Left renal pelvis (tissue), 4 donors: ENCODE measurements at places on chromosomes 11 and 22.

GRCh38 chr11:114243461-114244372 is 52.5 kb upstream of the NNMT start:
- DNase-seq = no peak

GRCh38 chr11:10990637-10991193 is 132.9 kb upstream of the ZBED5 start:
- DNase-seq = no peak

DNA sequence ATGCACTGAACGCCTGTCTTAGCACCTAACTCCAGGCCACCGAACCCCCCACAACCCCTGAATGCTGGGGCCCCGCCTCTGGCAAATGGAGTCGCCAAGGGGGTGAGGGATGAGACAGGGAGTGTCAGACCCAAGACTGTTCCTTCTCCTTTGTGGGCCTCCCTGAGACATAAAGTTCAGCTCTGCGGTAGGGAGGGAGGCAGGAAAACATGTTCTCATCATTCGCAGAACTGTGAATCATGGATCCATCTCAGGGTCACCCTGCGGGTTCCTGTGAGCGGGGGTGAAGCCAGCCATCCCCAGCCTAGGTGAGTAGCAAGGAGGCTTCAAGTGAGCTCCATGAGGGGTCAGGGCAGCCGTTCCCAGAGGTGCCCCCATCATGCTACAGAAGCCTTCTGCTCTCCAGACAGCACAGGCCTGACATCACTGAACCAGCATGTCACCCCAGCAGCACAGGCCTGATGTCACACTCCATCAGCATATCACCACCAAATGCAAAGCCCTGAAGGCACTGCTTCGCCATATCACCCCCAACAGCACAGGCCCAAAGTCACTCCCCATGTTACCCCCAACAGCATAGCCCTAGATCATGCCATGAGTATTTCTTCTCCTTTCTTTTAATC is 27.2 kb downstream of the TMPRSS6 start:
- no peak for DNase-seq

DNA sequence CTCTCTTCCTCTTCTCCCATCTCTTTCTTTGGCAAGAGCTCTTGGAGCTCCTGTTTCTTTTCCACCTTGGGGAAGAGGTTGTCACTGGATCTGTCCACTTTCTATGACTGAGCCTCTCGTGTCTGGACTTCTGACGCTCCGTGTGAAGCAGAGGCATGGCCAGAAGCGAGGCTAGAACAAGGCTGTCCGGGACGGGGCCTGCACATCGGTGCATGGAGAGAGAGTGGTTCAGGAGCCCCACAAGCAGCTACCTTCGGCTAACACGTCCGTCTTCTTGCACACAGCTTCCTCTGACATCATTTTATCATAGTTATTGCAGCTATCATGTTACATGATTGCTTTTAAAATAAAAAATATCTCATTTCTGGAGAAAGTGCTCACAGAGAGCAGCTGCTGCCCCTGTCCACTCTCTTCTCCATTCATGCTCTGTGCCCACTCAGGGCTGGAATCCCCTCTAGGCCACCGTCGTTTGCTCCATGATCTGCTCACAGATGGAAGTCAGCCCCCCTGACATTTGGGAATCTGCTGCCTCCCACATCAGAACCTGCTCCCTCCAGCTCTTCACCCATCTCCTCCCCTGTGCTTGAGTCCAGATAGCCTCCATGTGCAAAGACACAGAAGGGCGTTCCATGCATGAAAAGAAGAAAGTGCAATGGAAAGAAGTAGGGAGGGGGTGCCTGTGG is 308.4 kb downstream of the NTM start:
- no peak for DNase-seq

DNA sequence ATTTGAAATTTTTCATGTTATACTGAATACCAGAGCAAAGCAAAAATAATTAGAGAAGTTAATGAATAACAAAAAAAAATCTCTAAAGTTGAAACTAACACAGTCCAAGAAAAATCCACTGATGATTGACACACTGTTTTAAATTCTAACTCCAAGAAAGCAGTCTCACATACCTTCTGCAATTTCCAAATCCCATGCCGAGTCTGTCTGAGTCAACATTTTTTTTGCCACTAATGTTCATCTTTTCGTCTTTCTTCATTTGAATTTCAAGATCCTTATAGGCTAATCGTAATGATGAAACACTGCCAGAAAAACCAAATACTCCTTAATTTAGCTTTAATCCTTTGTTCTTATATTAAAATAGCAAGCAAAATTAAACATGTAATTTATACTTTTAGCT is 39.5 kb downstream of the ARFGAP3 start:
- no peak for DNase-seq

- no peak for DNase-seq
These were observed 219.6 kb upstream of the SESN3 start for GRCh38 chr11:95450547-95451123.

DNA sequence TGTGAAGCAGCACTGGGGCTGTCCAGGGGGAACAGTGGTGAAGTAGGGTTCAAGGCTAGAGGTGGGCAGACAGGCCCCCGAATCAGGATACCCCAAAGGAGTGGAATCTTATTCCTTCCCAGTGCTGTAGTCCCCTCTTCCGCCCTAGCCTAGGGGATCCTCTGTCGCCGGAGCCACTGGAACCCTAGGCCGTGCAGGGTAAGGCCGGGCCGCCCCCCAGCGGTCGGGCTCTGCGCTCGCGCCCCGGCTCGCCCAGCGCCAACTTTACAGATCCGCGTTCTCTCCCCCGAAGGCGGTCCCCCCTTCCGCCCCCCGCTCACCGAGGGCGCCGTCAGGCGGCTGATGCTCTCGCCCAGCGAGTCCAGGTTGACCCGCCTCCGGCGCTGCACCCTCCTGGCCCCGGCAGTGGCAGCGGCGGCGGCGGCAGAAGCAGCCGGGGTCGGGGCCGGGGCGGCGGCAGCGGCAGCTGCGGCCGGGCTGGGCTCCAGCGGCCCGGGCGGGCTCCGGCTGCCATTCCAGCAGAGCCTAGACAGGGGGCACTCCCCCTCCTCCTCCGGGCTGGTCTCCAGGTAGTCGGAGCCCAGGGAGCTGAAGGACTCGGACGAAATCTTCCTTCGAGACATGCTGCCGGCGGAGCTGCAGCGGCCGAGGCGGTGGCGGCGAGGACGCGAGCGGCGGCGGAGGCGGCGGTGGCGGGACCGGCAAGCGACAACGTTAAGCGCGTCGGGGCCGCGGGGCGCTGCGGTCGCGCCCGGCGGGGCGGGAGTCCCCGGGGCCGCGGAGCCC is 650 bp downstream of the GUCY1A2 start:
- peak; percentile 43 for DNase-seq

GRCh38 chr22:38250643-38251340 is 22.0 kb downstream of the TMEM184B start:
- no peak for DNase-seq

DNA sequence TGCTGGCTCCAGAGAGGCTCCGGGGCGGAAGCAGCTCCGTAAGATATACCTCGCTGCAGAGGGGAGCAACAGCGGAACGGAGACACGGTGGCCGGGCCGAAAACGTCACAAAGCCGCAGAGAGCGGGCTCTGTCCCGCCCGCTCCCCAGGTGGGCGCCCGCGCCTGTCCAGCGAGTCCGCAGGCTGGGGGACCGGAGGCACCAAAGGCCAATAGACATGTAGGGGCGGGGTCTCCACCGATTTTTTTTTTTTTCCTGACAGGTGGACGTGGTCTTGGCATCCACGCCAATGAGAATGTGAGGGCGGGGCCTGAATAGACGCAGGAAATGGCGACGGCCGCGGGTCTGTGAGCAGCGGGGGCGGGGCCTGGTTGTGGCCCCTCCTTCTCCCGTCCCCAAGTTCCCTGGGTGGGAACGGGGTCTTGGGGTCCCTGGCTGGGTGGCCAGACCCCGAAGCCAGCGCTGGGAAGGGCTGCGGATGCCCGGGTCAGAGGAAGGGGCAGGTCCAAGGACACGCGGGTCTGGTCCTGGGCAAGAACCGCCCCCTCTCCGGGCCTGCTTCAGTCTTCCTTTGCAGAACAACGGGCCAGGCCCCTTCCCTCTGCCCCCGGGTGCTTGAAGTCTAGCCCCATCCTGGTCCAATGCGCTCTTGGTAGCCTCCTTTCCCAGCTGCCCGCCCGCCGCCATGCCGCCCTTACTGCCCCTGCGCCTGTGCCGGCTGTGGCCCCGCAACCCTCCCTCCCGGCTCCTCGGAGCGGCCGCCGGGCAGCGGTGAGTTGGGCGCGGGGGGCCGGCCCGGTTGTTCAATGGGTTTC is at the start of gene DNAJC4:
DNAJC4 (plus strand) TSS at position 378 of the 814 bp plus-strand sequence; CDS start at position 685, 307 bp downstream.
- DNase-seq = no peak

GRCh38 chr11:67698247-67698646 is 23.8 kb upstream of the ALDH3B2 start:
- no peak for DNase-seq

DNA sequence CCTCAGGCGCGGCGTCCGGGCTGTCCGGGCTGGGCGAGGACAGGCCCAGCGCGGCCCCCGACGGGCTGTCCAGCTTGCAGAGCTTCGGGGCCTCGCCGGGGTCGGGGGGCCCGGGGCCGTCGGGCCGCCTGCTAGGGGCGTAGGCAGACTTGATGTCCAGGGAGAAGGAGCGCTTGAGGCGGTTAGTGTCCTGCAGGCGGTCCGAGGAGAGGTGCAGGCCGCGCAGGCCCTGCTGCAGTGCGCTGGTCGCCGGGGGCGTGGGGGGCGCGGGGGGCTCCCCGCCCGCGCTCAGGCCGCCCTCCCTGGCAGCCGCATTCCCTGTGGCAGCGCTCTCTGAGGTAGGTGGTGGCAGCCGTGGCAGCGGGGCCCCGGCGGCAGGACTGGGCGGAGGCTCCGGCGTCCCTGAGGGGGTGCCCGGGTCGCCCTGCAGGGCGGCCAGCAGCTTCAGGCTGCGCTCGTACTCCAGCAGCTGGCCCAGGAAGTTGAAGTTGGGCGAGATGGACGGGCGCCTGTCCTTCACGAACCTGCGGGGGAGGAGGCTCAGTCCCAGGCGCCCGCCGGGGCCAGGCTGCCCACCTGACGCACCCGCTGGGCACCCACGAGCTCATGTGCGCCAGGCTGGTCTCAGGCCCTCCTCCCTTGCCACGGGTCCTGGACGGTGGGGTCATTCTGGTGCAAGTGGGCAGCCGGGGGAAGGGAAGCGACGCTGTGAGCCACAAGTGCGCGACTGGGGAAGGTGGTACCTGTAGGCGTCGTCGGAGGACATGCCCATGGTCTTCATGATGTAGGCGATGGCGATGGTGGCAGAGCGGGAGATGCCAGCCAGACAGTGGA is 14.8 kb downstream of the DUSP8 start:
- DNase-seq = no peak

- no peak for DNase-seq
These were observed 326.5 kb upstream of the B3GAT1 start for GRCh38 chr11:134738581-134738980.

GRCh38 chr11:108872781-108873291 is 208.0 kb downstream of the DDX10 start:
- no peak for DNase-seq

GRCh38 chr22:36770513-36771231 is 5.2 kb downstream of the IFT27 start:
- no peak for DNase-seq

- no peak for DNase-seq
These were observed 25.0 kb upstream of the YPEL1 start for GRCh38 chr22:21760640-21761039.

DNA sequence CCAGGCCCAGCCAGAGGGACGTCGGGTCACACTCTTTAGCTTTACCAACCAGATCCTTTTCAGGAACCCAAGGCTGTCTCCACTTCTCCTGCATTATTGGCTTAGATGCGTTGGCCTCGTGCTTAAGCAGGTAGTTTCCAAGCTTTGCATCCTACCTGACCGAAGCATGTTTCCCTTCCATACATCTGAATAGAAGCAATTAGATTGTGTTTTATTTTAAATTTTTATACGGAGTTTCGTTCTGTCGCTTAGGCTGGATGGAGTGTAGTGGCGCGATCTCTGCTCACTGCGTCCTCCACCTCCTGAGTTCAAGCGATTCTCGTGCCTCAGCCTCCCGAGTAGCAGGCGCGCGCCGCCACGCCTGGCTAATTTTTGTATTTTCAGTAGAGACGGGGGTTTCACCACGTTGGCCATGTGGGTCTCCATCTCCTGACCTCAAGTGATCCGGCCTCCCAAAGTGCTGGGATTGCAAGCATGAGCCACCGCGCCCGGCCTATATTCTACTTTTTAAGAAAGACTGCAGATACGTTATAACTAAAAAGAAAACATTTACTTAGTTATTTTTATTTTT is 677 bp downstream of the DYNC2H1 start:
- DNase-seq = no peak

- no peak for DNase-seq
These were observed 30.4 kb downstream of the OPCML start for GRCh38 chr11:133501643-133502539.

DNA sequence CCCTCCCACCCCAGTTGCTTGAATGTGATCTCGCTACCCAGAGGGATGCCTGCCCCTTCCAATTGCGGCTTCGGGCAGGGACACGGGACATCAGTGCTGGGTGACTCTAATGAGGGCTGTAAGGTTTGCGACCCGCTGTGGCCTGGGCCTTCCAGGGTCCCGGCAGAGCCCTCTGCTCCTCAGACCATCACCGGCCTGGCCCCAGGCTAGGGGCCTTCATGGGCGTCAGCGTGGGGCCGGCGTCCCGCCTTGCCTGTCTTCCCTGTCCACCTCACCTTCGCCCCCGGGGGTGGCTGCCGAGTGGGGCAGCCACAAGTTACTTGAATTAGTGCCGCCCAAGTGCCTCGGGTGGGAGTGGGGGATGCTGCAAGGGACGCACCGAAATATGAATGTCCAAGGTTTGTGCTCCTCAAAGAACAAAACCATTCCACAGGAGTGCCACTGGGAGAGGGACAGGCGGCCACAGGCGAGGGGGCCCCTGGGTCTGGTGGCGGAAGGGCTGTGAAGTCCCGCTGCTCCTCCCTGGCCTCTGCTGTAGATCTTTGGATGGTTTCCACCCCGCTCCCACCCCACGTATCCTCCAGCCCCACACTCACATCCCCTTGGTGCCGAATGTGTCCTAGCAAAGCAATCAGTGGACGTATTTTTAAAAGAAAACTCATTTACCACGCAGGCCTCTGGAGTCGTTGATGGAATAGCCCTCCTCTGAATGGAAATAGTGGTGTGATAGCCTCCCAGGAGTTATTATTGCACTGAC is 317.1 kb downstream of the NTM start:
- no peak for DNase-seq

- DNase-seq = no peak
These were observed 3.0 kb downstream of the SLC36A4 start for GRCh38 chr11:93194673-93195291.

DNA sequence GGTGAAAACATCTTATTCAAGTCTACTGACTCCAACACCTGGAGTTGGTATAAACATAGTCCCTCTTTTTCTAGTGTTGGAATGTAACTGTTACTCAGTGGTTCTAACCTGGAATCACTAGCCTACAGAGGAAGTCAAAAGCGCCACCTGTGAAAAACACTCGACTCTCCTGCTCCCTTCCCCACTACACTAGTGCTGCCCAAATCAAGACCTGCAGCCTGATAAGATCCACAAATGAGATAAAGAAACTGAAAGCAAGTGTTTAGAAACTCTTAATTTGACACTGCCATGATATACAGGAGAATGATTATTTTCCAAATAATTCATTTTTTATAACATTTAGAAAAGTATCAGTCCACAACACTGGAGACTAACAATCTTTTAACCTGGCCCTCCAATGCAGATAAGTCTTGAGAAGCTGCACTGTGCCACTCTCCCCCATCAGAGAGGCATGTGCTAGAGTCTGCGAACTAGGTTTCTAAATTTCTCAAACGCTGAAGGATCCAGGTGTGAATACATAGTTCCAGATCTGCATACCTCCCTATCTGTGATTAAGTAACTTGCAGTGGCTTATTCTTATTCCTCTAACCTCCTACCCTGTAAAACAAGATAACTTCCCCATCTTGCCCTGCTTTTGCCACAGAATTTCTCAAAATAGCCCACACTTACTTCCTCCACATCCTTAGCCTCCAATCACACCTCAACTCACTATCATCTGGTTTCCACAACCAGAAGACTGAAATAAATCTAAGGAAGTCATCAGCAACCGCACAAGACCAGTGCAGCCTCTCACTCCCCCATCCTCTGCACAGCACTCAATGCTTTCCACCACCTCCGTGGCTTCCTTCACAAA is 88.1 kb downstream of the RRAS2 start:
- DNase-seq = no peak
